ENCODE measurements at places on chromosomes 13 and 19.

DNA sequence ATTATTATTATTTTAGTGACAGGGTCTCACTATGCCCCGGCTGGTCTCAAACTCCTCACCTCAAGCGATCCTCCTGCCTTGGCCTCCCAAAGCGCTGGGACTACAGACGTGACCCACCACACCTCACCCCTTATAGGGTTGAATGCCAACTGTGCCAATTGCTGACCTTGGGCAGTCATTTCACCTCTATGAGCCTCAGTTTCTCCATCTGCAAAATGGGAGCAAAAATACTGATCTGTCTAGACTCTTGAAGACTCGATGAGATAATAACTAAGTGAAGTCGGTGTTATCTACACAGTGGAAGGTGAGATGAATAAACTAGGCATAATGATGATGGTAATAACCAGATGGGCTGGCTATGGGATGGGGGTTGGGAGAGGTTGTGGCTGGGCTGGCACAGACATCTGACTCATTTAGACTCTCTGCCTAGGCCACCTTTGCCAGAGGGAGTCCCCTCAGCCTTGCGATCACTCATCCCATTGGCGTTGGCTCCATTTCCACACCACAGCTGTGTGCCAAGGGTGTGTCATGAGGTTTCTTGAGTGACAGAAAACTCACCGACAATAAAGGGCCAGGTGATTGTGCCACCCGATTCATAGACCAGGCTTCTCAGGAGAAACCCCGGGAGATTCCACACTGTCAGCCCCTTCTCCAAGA lies at the start of gene CASP14:
TSS of gene CASP14 (plus strand) at position 596 of the 657 bp plus-strand sequence. CDS start 2,772 bp downstream, outside the sequence.
- no peak for DNase-seq

DNA sequence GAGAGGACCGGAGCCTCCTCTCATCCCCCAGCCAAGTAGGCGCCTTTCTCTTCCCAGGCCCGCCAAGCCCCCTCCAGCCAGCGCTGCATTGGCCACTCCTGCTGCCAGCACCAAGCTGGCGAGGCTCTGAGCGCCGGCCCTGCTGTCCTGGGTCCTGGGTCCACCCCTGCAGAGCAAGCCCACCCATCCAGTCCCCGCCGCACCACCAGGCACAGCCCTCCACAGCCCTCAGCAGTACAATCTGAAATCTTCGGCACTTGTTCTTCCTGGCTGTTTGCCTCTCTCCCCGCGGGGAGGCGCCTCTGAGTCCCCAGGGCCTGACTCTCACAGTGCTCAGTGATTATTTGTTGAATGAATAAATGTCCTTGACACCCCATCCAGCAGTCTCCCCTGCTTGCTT lies 236.4 kb upstream of the SGCG start:
- DNase-seq: no peak

GRCh38 chr13:99182439-99182838 lies 18.2 kb upstream of the UBAC2 start:
- no peak for DNase-seq

DNA sequence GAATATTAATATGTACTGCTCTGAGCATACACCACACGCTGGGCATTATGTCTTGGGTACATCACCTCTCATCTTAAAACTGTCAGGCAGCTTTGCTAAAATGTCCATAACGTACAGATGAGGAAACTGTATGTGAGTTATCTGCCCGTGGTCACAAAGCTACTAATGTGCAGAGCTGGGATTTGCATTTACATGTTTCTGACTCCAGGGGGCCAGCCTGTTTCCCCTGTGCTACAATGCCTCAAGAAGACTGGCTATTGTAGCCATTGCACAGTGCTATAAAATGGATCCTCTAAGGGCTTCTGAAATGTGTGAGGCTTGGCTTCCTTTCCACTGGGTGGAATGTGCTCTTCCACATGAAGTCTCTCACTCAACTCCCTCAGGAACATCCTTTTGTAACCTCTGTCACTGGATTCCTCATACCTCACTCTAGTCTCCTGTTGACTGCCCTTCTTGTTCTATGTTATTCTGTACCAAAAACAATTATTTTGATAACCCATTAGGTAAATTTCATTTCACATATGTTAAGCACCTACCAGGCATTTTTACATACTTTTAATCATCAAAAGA lies 95.6 kb upstream of the HTR2A start:
- no peak for DNase-seq

- no peak for DNase-seq
Observed at GRCh38 chr19:18157465-18158063, 4.6 kb downstream of the PIK3R2 start.

GRCh38 chr19:33405553-33406461 lies 32.3 kb downstream of the CEBPG start:
- no peak for DNase-seq

DNA sequence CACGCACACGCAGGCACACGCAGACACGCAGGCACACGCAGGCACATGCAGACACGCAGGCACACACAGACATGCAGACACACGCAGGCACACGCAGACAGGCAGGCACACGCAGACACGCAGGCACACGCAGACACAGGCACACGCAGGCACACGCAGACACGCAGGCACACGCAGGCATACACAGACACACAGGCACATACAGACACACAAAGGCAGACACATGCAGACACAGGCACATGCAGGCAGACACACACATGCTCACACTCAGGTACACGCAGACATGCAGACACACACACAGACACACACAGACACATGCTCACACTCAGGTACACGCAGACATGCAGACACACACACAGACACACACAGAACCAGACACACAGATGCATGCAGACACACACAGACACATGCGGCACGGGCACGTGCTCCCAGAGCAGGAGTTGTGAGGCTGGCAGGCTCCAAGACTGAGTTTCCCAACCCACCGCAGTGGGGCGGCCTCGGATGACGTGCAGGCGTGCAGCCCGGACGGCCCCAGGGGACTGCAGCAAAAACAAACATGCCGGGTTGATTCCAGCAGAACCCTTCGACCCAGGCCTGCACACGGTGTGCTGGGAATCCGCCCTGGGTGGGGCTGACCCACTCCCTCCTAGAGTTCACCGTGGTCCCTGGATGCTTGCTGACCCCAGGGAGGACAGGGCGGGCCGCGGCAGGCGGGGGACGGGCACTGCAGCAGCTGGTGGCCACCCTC lies 100.0 kb downstream of the GADD45B start:
- DNase-seq: peak; percentile 88

- DNase-seq: no peak
Observed at GRCh38 chr13:36332986-36333385, 13.2 kb downstream of the SPART start.

GRCh38 chr13:30725326-30726085 lies 9.8 kb upstream of the ALOX5AP start:
- no peak for DNase-seq

DNA sequence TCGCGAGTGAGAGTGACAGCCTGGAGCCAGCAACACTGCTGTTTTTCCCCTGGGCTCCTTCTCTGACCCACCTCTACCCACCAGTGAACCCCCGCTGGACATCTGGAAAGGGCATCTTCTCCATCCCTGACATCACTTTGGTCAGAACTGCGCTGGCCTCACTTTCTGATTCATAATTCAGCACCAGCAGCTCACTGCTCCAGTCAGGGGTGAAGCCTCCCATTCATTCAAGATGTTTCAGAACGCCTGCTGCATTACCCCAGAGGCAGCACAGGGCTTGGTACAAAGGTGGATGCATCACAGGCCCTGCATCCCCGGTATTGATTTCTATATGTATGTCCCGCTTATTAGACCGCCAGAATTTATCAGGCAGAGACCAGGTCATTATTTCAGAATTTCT lies 182.8 kb upstream of the TSHZ3 start:
- DNase-seq: no peak

DNA sequence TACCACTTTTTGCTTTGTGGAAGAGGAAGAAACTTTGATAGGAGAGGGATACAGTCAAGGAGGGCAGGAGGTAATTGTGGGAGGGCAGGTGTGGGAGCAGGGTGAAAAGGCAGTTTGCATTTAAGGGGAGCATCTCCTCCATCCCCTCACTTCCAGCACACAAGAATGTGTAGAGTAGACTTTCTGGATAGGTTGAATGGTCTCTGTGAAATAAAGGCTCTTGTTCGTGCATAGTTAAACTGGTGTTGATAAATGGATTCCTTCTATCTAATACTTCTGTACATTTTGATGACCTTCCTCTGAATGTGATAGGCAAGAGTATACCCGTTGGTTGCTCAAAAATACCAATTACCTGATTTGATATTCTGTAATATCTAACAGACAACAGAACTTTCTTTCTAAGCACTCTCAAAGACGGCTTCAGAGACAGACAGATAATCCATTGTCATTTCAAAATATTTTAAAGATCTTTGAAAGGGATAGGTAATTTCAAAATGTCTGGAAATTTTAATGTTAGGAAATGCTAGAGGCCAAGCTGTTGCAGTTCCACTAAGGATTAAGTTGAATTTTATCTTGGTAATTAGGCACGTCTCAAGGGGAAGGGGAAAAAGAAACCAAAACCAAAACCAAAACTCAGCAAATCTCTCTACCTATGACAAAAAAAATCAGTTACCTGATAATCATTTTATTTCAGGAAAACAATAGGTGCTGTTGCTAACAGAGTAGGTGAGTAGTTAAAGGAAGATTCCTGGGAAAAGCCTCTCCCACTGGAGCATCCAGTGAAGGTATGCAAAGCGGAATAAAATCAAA lies 302.6 kb downstream of the COG6 start:
- DNase-seq: no peak

All from smooth muscle cell of the brain vasculature (primary cell).